ENCODE measurements at places on chromosomes 6 and 20. TPM values are rescaled to one million over a fixed set of nuclear protein-coding genes. Genes with fewer than 3 reads are reported as not detected.

The OR2H2 gene
- total RNA-seq: not detected

The RHAG gene
- total RNA-seq: 0.07 TPM

The LCA5 gene
- 2.3 TPM for total RNA-seq

The MCCD1 gene
- total RNA-seq: not detected

The TSHZ2 gene
- 0.07 TPM for total RNA-seq

The MAD2L1BP gene
- total RNA-seq: 46.5 TPM

The VGLL2 gene
- not detected for total RNA-seq

The SLC16A10 gene
- total RNA-seq: 5.1 TPM

The HLA-DMB gene
- 0.55 TPM for total RNA-seq

The SYNDIG1 gene
- total RNA-seq: 8.5 TPM

The MTFR2 gene
- total RNA-seq: 2.6 TPM

The BCAS4 gene
- 17.6 TPM for total RNA-seq

The CLIC1 gene
- 456 TPM for total RNA-seq

The FOXF2 gene
- 0.52 TPM for total RNA-seq

The ETV7 gene
- 1.5 TPM for total RNA-seq

The LST1 gene
- total RNA-seq: not detected

The SLC22A16 gene
- total RNA-seq: not detected

The GLYATL3 gene
- total RNA-seq: not detected

The PHIP gene
- total RNA-seq: 24.4 TPM

The WFDC10B gene
- 0.52 TPM for total RNA-seq

The HRH3 gene
- total RNA-seq: 1.9 TPM

The TRIM10 gene
- not detected for total RNA-seq

The TTLL9 gene
- total RNA-seq: 0.14 TPM

The DCDC2 gene
- 0.18 TPM for total RNA-seq

The OR10C1 gene
- not detected for total RNA-seq

The FNDC1 gene
- total RNA-seq: 0.11 TPM

The DEFB124 gene
- total RNA-seq: not detected

The HUS1B gene
- total RNA-seq: 0.22 TPM

The ZC3H12D gene
- total RNA-seq: 0.18 TPM

The E2F1 gene
- 57.8 TPM for total RNA-seq

The SMIM26 gene
- total RNA-seq: 91.7 TPM

The MMP24 gene
- total RNA-seq: 14.8 TPM

The LIN28B gene
- 45.6 TPM for total RNA-seq

The CALHM6 gene
- 2.1 TPM for total RNA-seq

The ANKRD6 gene
- 10.5 TPM for total RNA-seq
